ENCODE measurements at places on chromosomes 12 and 14. TPM values are rescaled to one million over a fixed set of nuclear protein-coding genes. Genes with fewer than 3 reads are reported as not detected.
A peak's percentile ranks its signal among the peaks of the same experiment; 100 is the strongest.

DNA sequence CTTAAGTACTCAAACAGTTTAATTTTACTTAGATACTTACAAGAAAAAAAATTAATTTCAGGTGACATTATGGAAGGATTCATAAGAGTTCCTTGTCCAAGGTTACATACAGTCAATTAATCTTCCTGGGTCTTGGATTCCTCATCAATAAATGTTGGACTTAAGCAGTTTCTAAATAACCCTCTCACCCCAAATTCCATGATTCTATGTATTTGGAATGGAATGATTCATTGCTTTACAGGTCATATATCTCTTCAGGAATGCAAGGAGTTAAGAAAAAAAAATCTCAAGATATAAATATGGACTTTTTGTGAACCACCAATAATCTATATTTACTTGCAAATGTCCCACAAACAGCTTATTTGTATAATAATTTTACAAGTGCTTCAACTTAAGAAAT, 84.2 kb upstream of the BMP4 start:
- H3K36me3 ChIP-seq: no peaks in the 10 kb centered on the region
- no peak overlapping the region for H3K27ac ChIP-seq
- H3K27me3 ChIP-seq: no peaks in the 10 kb centered on the region
- no peak overlapping the region for H3K4me3 ChIP-seq

The PAH gene
- total RNA-seq: not detected

GRCh38 chr12:1801303-1801975, 18.9 kb upstream of the LRTM2 start:
- H3K27ac ChIP-seq: no peak overlapping the region
- no peaks in the 10 kb centered on the region for H3K36me3 ChIP-seq
- H3K4me1 ChIP-seq: no peaks in the 10 kb centered on the region
- no peak overlapping the region for H3K4me3 ChIP-seq
- H3K27me3 ChIP-seq: no peaks in the 10 kb centered on the region

The VASH1 gene
- total RNA-seq: 0.54 TPM

- H3K4me3 ChIP-seq: no peak overlapping the region
- H3K4me1 ChIP-seq: no peaks in the 10 kb centered on the region
- peaks cover 11% of the 10 kb centered on the region for H3K27me3 ChIP-seq
- DNase-seq: no peak
- H3K36me3 ChIP-seq: no peaks in the 10 kb centered on the region
Observed at GRCh38 chr14:69325086-69325485, 65.1 kb downstream of the GALNT16 start.

DNA sequence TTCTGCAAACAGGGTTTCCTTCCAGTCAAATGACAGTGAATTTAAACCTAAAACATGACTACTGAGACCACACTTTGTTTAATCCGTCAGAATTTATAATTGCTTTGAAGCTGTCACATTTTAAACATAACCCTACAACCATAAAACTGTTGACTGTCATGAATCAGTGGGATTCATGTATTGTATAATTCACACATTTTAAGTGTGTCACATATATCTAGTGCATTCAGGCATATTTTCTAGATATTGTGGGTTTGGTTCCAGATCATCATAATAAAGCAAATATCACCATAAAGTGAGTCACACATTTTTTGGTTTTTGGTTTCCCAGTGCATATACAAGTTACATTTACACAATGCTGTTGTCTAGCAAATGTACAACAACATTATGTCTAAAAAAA, 304.4 kb downstream of the TMEM132D start:
- H3K4me1 ChIP-seq: no peaks in the 10 kb centered on the region
- H3K27me3 ChIP-seq: no peaks in the 10 kb centered on the region
- no peak for DNase-seq
- no peak overlapping the region for H3K27ac ChIP-seq

DNA sequence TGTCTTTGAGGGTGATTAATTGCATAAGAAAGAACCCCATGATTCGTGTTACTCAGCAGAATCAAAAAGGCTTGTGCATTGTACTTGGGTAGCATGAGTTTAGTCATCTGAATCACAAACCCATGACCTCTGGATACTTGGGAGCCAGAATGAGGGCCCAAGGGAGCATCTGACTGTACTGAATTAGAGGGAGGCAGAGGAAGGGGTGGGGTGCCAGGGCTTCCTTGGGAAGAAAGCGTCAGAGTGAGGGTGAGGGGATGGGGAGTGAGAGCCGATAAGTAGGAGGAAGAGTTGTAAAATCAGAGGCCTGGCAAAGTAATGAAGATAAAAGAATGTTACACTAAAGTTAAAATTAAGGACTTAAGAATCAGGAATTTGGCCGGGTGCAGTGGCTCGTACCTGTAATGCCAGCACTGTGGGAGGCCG, 29.8 kb downstream of the GPRC5D start:
- DNase-seq: no peak
- no peak overlapping the region for H3K27ac ChIP-seq
- H3K4me1 ChIP-seq: peaks cover 14% of the 10 kb centered on the region
- H3K4me3 ChIP-seq: no peak overlapping the region
- H3K27me3 ChIP-seq: no peaks in the 10 kb centered on the region

- H3K27ac ChIP-seq: no peak overlapping the region
- H3K4me3 ChIP-seq: no peak overlapping the region
- no peaks in the 10 kb centered on the region for H3K27me3 ChIP-seq
- peaks cover 16% of the 10 kb centered on the region for H3K4me1 ChIP-seq
Observed at GRCh38 chr12:7075939-7076338, 15.4 kb downstream of the C1S start.

DNA sequence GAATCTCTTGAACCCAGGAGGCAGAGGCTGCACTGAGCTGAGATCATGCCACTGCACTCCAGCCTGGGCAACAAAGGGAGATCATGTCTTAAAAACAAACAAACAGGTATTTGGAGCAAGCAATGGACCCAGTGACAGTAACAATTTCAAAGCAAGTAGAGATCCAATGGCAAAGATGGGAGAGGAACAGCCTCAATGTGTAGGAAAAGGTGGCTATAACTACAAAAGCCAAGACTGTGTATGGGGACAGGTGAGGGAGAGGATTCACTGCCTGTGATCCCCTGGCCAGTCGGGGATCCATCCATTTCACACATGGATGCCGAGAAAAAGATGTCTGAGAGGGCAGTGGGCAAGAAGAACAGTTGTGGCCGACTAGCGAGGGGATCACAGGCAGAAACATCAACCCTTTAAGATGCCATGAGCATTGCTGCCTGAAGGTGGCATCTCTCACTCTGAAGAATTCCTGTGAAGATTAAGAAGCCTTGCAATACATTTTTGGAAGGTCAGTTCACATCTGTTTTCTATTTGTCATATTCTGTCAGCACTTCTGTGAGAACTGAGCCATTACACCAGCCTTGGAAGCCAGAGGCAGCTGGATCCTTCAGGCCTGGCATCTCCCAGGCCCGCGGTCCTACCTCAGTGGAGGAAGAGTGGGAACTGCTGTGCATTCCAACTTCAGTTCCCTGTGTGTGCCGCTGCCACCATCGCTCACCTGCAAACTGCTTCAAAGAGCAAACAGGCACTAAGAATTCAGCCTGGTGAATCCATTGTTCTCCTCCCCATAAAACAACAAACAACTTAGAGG, 54.5 kb upstream of the FRS2 start:
- no peak overlapping the region for H3K27ac ChIP-seq
- no peaks in the 10 kb centered on the region for H3K27me3 ChIP-seq
- H3K4me1 ChIP-seq: peaks cover 9% of the 10 kb centered on the region
- no peaks in the 10 kb centered on the region for H3K36me3 ChIP-seq
- peak; percentile 65 for DNase-seq

DNA sequence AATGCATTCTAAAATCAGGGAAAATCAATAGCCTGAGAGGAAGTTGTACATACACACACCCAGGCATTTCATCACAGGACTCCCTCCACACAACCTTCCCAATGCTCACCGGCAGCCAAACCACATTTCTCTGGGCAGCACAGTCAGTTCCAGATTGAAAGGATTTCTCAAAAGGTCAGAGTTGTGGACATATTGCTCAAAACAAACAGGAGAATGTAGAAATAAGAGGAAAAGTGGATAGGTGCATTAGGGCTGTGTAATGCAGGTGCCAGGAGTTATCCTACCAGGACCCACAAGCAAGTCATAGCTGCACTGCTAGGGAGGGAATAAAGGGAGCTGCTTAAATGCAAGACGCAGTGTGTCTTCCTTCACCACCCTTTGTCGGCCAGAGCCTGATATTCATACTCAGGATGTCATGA, 62.9 kb downstream of the GCH1 start:
- no peaks in the 10 kb centered on the region for H3K27me3 ChIP-seq
- peak; percentile 58 for DNase-seq
- H3K4me3 ChIP-seq: no peak overlapping the region
- H3K36me3 ChIP-seq: no peaks in the 10 kb centered on the region
- peak overlapping the region; percentile 82 for H3K27ac ChIP-seq
